Activated T-helper 1 cell treated with anti-CD3 and anti-CD28 coated beads, Interleukin-12 subunit alpha, Interleukin-12 subunit beta, Interleukin-2, Interleukin-4 antibody, amounts not matched to agents 30 ng/mL and 10 ng/mL and 1 ng/mL, durations not matched to agents 14 hours and 24 hours and 36 hours (primary cell): ENCODE measurements at places on chromosomes 4 and X.
A peak's percentile ranks its signal among the peaks of the same experiment; 100 is the strongest.

GRCh38 chr4:15158406-15159091 lies 156.3 kb downstream of the CPEB2 start:
- no peak for DNase-seq

DNA sequence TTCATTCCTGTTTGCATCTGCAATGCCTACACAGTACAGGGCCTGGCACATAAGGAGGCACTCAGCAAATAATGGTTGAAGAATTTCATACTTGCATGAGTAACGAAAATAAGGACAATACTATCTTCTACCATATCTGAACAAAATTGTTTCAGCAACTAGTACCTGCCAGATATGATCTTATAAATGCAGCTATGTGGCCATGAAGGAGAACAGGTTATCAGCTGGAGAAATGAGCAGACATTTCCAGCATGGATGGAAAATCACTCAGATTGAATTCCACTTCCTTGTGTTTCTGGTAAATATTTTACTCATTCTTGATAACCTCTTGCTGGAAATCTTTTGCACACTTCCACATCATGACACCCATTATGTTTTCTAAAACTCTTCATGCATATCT lies 204.0 kb downstream of the ADAMTS3 start:
- DNase-seq, result no peak

GRCh38 chrX:155841232-155841631 lies 39.9 kb upstream of the VAMP7 start:
- DNase-seq, result no peak

GRCh38 chrX:81195712-81196111 lies 6.0 kb downstream of the HMGN5 start:
- DNase-seq, result peak; percentile 30

GRCh38 chr4:187547316-187547715 lies 448.3 kb upstream of the ZFP42 start:
- DNase-seq, result no peak

DNA sequence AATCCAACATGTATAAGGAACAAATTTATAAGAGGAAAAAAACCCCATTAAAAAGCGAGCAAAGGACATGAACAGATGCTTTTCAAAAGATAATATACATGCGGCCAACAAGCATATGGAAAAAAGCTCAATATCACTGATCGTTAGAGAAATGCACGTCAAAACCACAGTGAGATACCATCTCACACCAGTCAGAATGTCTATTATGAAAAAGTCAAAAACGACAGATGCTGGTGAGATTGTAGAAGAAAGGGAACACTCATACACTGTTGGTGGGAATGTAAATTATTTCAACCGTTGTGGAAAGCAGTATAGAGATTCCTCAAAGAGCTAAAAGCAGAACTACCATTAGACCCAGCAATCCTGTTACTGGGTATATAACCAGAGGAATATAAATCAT lies 465.4 kb downstream of the TMA16 start:
- no peak for DNase-seq

- DNase-seq, result no peak
Observed at GRCh38 chr4:150418757-150419410, 163.1 kb upstream of the MAB21L2 start.
